ENCODE measurements at places on chromosomes 1 and 21.

DNA sequence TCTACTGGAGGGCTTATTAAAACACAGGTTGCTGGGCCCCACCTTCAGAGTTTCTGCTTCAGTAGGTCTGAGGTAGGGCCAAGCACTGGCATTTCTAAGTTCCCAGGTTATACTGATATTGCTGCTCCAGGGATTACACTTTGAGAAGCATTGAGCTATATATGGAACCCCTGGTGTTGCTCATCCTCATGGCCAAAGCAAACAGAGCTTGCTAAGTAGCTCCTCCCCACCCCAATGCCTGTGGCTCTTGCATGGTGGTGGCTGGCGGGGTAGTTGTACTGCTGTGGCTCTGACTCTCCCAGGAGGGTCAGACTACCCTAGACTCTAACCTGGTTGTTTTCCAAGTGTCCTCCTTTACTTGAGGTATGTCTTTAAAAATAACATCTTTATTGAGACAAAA, 143.6 kb downstream of the SPATA46 start:
- DNase-seq = no peak

GRCh38 chr1:63693944-63694571, 79.8 kb upstream of the ROR1 start:
- no peak for DNase-seq

GRCh38 chr21:37982496-37983318, 66.5 kb upstream of the KCNJ6 start:
- no peak for DNase-seq

- DNase-seq = no peak
Measured at GRCh38 chr1:49465486-49466185, 558.1 kb downstream of the AGBL4 start.

DNA sequence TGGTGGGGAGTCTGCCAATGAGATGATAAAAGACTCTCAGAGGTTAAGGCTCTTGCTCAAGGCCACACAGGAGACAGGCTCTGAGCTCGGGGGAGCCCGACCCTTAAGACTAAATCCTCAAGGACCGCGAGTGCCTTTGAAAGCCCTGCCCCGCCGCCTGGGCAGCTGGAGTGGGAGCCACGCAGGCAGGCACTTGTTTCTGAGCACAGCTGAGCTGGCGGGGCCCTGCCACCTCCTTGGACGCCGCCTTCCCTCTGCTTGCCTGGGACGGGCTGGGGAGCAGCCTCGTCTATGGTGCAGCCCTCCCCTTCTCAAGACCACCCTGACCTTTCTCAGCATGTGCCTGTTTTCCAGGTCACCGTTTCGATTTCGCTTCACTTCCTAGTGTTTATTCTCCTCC, 169.3 kb downstream of the CAMTA1 start:
- no peak for DNase-seq

GRCh38 chr1:211885747-211886522, 55.4 kb upstream of the LPGAT1 start:
- no peak for DNase-seq

GRCh38 chr1:116710420-116711262, 43.1 kb upstream of the IGSF3 start:
- no peak for DNase-seq

DNA sequence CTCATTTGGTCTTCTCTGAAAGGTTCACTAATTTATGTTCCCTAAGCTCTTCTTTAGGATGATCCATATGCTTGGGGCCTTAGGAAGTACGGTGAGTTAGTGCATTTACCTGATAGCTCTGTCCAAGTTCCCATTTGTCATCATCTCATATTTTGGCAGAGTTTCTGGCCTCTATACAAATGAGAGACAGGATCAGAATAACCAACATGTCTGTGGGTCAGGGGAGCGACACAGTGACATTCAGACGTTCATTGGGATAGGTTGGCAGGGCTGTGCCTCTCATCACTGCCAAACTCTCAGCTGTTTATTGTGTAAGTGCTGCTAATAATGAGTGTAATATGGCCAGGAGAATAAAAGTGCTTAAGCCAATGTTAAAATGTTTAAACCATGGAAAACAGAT, 561.1 kb upstream of the ZRANB2 start:
- DNase-seq = no peak
